NCI-H1436 (cell line): ENCODE measurements at places on chromosomes 2 and 18.

- DNase-seq = no peak
Measured at GRCh38 chr2:183610724-183611123, 486.5 kb downstream of the NUP35 start.

GRCh38 chr18:43650426-43650825 is 373.1 kb upstream of the SYT4 start:
- DNase-seq = no peak

- DNase-seq = no peak
Measured at GRCh38 chr2:200615247-200615646, 29.4 kb downstream of the AOX1 start.

DNA sequence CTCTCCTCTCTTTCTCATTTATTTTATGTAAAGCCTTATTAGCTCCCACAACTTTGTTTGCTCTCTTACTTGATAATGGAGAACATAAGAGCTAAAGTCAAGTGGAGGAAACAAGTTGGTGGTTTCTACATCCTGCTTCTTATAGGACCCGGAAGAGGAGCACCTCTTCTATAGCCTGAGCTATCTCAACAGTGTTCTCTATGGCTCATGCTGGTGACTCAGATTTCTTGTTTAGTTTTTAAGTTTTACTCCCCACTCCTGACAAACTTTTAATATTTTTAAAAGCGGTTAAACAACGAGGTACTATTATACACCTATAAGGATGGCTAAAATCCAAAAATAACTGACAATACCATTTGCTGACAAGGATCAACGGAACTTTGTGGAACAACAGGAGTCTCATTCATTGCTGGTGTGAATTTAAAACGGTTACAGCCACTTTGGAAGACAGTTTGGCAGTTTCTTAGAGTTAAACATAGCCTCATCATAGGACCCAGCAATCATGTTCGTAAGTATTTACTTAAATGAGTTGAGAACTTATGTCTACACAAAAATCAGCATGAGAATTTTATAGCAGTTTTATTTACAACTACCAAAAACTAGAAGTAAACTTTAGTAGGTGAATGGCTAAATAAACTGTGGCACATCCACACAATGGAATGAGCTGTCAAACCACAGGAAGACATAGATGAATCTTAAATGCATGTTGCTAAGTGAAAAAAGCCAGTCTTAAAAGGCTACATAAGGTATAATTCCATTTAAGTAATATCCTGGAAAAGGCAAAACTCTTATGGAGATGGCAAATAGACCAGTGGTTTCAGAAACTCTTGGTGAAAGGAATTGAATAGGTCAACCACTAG is 12.7 kb upstream of the CDC42EP3 start:
- DNase-seq = no peak

GRCh38 chr2:142605421-142605820 is 272.0 kb upstream of the KYNU start:
- no peak for DNase-seq

- no peak for DNase-seq
Measured at GRCh38 chr2:73827018-73827417, 1.7 kb upstream of the STAMBP start.

GRCh38 chr2:151771599-151772358 is 37.5 kb upstream of the NEB start:
- DNase-seq = no peak

DNA sequence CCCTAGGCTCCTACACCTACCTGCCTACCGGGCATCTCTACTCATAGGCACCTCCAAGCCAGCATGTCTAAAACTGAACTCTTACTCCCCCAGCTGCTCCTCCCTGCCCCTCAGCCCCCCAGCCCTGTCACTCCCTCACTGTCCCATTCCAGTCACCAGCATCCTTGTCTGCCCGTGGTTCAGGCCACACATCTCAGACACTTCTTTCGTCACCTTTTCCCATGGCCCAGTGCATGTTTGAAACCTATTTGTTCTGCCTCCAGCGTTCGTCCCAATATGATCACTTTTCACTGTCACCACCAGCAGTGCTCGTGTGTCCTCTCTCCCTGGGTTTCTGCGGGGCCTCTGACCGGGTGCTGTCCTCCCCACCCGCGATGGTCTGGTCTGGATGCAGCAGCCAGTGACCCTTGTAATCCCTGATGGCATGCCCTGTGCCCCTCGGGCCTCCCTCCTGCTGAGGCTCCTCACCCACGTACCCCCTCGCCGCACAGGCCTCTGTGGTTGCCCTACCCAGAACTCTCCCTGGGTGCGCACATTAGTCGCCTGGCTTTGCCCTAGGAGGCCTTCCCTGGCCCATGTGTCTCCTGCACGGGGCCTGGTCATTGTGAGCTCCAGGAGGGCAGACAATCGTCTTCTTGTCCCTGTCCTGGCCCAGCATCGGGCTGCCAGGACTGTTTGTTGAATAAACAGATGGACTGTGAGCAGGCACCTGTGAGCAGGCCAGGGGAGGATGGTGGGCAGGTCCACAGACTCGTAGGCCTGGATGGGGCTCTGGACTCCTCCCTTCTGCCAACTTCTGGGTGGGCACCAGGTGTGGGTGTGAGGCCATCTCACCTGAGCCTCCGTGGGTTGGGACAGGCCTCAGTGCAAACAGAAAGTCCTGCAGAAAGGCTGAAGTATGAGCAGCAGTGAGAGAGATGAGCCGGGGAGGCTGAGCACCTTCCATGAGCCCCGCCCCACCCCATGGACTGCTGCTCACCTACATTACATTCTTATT is 15.5 kb downstream of the LDLRAD4 start:
- DNase-seq = no peak

GRCh38 chr2:105144941-105145300 is 96.6 kb upstream of the GPR45 start:
- no peak for DNase-seq

GRCh38 chr2:182540252-182540651 is 113.4 kb upstream of the PDE1A start:
- no peak for DNase-seq

- no peak for DNase-seq
Measured at GRCh38 chr18:25223211-25223610, 128.8 kb downstream of the ZNF521 start.

- DNase-seq = no peak
Measured at GRCh38 chr2:211982162-211982561, 556.4 kb downstream of the ERBB4 start.

GRCh38 chr2:79389481-79389880 is 123.4 kb upstream of the CTNNA2 start:
- no peak for DNase-seq

DNA sequence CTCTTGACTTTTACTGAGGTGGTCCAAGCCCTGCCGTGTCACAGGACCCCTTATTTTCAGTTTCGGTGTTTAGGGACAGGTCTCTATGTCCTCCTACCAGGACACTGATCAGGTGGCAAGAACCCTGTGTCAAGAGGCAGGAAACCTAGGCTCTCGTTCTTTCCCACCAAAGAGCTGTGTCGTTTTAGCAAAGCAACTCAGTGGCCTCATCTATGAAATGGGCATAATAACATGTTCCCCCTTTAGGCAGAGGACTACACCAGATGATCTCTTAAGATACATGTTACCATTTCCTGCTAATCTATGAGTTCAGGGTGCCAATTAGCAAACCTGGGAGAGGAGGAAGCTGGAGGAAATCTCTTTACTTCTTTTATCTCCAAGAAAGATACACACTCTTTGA is 1.9 kb downstream of the RAB31 start:
- DNase-seq = no peak

- DNase-seq = no peak
Measured at GRCh38 chr18:23982155-23983079, 32.1 kb upstream of the TTC39C start.

GRCh38 chr2:217775920-217776503 is 226.8 kb downstream of the TNS1 start:
- DNase-seq = no peak
